Adrenal gland (tissue), 19 donors: ENCODE measurements at places on chromosomes 5 and 9. TPM values are rescaled to one million over a fixed set of nuclear protein-coding genes. Genes with fewer than 3 reads are reported as not detected.
A peak's percentile ranks its signal among the peaks of the same experiment; 100 is the strongest.

DNA sequence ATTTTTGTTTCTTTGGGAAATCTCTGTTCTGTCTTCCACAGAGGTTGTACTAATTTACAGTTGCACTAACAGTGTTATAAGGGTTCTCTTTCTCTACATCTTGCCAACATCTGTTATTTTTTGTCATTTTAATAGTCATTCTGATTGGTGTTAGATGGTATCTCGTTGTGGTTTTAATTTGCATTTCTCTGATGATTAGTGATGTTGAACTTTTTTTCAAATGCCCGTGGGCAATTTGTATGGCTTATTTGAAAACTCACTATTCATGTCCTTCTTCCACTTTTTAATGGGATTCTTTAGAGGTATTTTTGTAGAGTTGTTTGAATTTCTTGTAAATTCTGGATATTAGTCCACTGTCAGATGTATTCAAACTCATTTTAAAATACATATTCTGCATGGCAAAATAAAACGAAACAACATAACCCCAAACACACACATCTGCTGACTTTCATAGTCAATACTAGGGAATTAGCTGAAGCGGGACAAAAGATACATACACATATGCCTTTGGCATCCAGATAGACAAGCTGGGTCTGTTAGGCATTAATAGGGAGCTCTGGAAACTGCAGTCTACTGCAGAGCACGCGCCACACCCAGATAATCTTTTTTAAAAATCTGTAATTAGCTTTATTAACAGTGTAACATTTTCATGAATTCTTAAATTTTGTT, 5.8 kb upstream of the SPATA31C2 start:
- DNase-seq = no peak

The PCDHA4 gene
- 0.78 TPM for total RNA-seq

The MARVELD2 gene
- total RNA-seq = 0.94 TPM

DNA sequence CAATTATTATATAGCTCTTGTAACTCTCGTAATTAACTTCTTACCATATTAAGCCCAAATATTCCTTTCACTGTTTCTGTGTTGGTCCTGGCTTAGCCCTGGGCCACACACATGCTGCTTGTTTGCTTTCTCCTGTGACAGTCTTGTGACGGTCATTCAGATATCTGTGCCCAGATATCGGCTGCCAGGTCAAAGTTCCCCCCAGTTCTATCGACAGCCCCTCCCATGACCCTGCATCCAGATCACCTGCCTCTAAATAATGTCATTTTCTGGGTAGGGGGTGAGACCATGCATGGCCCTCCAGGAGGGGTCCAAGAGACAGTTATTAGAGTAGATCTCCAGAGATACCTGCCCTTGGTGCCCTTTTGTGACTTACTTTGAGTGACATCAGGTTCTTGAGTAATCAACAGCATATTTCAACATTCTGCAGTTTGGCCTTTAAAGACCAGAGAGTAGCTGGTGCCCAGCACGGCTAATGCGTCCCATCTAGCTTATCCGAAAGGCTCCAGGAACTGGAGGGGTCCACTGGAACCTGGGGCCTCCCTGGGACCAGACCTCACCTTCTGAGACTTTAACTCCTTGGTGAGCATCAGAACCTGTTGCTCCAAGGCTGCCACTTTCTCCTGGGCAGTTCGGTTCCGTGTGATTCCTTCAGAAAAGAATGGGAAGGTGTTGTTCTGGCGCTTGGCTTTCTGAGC, 26.9 kb downstream of the TBC1D2 start:
- no peak for DNase-seq

DNA sequence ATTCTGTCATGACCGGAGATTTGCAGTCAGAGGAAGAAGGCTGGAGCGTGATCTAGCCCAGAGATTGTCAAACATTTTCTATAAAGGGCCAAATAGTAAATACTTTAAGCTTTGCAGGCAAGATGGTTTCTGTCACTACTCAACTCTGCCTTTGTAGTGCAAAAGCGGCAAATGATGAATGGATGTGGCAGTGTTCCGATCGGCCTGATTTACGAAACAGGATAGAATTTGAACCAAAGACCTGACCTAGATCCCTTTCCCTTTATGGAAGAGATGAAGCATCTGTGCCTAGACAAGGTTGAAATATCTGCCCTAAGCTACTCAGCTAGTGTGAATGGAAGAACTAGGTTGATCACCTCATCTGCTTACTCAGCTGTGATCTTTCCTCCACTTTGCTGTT, 209.5 kb downstream of the YTHDC2 start:
- no peak for DNase-seq

- peak; percentile 25 for DNase-seq
Observed at GRCh38 chr9:126144603-126145456, 181.8 kb upstream of the MVB12B start.

GRCh38 chr5:79119486-79119885, 7.9 kb downstream of the BHMT start:
- no peak for DNase-seq

The GPR21 gene
- total RNA-seq = 0.95 TPM

The XRCC4 gene
- 4.6 TPM for total RNA-seq

DNA sequence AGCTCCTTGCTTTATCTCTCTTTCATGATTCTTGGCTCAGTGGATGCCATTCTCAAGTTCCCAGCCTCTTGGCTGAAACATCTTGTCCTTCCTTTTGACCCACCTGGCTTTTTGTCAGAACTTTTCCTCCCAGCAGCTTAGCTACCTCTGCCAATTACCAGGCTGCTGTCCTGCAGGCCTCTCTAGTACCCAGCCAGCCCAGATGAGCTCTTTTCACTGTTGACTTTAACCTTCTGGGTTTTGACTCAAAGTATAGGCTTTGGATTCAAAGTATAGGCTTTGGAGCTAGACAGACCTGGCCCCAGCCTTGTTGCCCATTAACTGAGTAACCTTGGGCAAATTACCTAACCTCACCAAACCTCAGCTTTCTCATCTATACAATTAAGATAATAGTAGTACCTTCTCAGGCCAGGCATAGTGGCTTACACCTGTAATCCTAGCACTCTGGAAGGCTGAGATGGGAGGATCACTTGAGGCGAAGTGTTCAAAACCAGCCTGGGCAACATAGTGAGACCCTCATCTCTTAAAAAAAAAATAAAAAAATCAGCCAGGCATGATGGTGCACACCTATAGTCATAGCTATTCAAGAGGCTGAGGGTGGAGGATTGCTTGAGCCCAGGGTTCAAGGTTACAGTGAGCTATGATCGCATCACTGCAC, 6.6 kb upstream of the TMEFF1 start:
- no peak for DNase-seq

GRCh38 chr9:137589441-137590122, 730 bp downstream of the ZMYND19 start:
- DNase-seq = no peak

DNA sequence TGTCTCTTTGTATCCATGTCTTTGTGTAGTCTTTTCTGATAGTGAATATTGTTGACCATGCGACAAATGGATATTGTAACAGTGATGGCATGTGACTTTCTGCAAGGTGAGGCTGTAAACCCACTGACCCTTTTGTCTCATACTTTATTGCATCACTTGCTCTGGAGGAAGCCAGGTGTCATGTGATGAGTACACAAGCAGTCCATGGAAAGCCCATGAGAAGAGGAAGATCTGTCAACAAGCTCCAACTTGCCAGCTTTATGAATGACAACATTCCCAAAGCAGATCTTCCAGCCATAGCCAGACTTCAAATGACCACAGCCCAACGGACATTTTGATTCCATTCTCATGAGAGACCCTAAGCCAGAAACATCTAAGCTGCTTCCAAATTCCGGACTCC, 450.1 kb upstream of the ACTBL2 start:
- DNase-seq = no peak

DNA sequence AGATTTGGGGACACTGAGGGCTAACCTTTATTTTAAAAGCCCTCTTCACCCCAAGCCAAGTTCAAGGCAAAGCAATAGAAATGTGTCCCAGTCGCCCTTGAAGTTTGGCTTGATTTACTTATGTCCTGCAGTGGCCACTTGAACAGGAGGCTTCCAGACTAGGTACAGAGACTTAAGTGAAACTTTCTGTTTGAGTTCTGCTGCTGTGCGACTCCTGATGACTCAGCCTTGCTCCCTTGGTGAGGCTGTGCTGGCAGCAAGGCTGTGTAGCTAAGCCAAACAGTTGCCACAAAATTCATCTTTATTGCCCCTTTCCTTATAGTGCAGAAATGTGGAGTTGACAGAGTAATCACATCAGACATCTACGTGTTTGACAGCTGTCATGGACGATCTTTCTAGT, 68.8 kb upstream of the NTRK2 start:
- no peak for DNase-seq

- no peak for DNase-seq
Observed at GRCh38 chr5:133957591-133957990, 10.8 kb downstream of the C5orf15 start.

- no peak for DNase-seq
Observed at GRCh38 chr9:93996367-93996766, 41.2 kb upstream of the BARX1 start.

DNA sequence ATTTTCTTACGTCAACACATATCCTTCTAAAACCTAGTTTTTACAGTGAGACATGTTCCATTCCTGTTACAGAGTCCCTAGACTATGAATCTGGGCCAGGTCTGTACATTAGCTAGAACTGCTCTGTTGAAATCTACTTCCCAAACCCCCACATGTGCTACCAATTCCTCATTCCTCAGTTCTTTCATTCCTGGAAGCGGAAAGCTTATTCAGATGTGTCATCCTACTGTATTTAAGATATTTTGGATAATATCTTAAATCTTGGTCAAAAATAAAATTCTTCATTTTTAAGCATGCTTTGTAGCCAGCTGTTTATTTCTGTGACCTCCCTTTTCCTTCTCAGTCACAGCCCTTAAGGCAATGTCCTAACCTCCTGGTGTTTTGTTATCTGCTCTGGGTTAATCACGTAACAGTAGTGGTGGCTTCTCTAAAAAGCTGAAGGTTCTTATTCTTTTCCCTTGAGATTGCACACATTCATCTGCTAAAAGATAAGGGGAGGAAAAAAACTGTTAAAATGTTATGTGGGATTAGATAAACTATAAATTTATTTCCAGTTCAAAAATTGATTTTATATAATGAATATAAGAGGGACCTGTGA, 35.6 kb downstream of the GLRX start:
- no peak for DNase-seq

- DNase-seq = no peak
Observed at GRCh38 chr5:68032216-68032762, 183.3 kb upstream of the PIK3R1 start.

DNA sequence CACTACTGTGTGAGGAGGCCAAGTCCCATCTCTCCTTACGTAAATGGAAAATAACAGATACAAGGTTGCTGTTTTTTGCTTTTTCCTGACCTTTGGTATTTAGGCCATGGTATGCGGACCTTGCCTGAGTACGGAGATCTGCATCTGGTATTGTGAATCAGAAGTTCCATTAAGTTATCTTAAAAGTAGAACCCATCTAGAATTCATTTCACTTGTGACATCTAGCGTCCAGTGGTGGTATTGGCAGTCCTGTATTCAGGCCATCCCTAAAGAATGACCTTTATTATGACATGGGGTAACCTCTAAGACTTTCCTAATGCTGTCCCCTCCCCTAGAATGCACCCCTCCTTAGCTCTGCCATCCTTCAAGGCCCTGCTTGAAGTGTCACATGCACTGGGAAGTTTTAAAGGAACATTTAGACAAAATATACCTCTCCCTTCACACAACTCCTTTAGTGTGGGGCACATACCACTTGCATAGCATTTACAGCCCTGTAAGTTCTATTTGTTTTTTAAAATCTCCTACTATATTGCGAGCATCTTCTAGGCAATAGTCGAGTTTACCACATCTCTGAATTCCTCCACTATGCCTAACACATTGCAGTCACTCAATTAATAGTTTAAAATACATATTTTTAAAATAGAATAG, 1.9 kb upstream of the SPDL1 start:
- peak; percentile 82 for DNase-seq

The RASGRF2 gene
- 1.8 TPM for total RNA-seq

DNA sequence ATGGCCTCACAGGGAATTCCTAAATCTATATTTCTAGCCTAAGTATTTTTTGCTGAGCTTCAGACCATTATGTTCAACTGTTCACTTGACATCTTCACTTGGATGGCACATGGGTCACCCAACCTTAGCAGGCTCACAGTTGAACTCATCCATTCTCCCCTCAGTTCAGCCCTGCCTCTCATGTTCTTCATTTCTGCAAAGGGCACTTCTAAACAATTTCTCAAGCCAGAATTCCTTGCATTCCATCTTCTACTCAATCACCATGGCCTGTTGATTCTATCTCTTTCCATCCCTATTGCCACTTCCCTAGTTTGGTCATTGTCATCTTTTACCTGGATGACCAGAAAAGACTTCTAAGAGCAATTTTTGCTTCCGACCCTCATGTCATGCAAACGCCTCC, 7.3 kb upstream of the RGS3 start:
- no peak for DNase-seq

DNA sequence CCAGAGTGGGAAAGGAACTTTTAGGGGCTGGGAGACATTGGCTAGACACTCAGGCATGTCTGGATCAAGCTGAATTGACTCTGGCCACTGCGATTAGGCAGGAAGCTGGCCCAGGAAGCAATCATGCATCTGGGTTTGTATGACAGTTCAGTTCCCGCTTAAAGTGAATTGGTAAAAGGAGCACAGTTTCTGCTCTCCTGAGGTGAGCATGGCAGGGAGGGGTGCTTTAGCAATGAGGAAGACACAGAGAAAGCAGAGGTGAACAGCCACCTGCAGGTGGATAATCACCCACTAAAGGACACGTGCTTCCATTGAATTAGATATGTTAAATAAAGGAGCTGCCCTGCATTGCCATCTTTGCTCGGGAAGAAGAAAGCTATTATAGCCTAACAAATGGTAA, 248.1 kb upstream of the MAP3K1 start:
- DNase-seq = no peak

The SPATA31A3 gene
- total RNA-seq = not detected

The CTNND2 gene
- total RNA-seq = 0.90 TPM

DNA sequence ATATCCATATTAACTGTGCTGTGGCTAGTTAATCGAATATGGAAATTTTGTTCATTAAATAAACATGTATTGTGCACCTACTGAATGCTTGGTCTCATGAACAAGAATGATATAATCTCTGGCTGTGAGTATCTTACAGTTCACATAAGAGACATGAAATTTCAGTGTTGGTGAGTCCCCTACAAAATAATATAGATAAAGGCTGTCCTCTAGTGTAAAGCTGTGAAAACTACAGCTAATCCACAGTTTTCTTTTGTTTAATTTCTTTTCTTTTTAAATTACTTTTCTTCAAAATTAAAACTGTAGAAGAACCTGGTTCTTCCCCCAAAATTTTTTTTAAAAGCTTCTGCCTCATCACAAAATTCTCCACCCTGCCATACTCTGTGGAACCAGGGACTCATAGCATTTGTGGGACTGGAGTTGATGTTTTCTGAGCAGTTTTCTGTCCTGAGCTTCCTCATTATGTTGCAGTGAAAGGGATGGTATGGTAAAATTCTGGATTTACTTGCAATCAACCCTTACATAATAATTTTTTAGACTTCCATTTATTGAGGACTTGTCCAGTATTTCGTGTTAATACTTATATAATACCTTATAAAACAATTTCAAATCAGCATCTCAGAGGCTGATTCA, 135.0 kb downstream of the STK32A start:
- DNase-seq = no peak

DNA sequence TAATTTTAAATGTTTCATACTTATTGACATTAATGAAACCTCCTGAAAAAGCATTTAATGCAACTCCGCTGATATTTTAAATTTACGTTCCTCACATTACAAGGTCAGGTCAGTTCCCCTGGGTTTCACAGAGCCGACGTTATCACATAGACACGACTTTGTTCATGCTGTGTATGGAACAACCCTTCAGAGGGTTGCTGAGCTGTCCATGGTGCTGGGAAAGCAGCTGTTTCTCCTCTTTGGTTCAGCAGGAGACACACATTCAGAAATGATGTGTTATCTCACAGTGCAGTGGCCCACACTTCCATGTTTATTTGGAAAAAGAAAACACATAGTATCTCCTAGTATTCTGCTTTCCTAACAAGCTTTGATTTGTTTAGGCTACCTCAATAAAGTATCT, 53.5 kb downstream of the PPP2R2B start:
- DNase-seq = peak; percentile 56
